Naive thymus-derived CD4-positive, alpha-beta T cell (primary cell): ENCODE measurements at places on chromosomes 16 and 17. TPM values are rescaled to one million over a fixed set of nuclear protein-coding genes. Genes with fewer than 3 reads are reported as not detected.

Gene LDAF1
- 8.9 TPM for total RNA-seq

Gene RGS9
- total RNA-seq, result 3.1 and 3.4 TPM in 2 replicates

Gene CALB2
- total RNA-seq, result not detected

Gene TSNAXIP1
- total RNA-seq, result 0.72 TPM

Gene CHST5
- not detected for total RNA-seq

GRCh38 chr16:69566240-69566980, 644 bp downstream of the NFAT5 start:
- no peak for DNase-seq

GRCh38 chr16:85437166-85438052, 175.7 kb upstream of the GSE1 start:
- no peak for DNase-seq

DNA sequence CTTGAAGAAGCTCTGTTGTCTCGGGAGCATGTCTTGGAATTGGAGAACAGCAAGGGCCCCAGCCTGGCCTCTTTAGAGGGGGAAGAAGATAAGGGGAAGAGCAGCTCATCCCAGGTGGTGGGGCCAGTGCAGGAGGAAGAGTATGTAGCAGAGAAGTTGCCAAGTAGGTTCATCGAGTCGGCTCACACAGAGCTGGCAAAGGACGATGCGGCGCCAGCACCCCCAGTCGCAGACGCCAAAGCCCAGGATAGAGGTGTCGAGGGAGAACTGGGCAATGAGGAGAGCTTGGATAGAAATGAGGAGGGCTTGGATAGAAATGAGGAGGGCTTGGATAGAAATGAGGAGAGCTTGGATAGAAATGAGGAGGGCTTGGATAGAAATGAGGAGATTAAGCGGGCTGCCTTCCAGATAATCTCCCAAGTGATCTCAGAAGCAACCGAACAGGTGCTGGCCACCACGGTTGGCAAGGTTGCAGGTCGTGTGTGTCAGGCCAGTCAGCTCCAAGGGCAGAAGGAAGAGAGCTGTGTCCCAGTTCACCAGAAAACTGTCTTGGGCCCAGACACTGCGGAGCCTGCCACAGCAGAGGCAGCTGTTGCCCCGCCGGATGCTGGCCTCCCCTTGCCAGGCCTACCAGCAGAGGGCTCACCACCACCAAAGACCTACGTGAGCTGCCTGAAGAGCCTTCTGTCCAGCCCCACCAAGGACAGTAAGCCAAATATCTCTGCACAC, 21.2 kb downstream of the AKAP1 start:
- no peak for DNase-seq

DNA sequence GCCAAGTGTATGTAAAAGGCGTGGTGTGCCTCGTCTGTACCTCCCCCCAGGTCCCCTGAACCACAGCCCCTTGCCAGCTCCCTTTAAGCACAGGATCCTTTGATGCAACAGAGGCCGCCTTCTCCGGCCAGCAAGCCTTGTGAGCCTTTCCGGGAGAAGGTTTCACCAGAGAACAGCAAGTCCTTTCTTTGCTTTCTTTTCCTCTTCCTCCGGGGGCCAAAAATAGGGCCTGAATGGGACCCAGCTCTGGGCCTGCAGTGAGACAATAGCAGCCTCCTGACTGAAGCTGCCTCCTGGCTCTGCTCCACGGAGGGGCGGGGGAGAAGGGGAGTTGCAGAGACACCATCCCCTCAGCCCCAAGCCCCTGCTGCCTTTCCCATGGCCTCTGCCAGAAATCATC, 9.0 kb downstream of the ADGRG1 start:
- DNase-seq, result no peak

DNA sequence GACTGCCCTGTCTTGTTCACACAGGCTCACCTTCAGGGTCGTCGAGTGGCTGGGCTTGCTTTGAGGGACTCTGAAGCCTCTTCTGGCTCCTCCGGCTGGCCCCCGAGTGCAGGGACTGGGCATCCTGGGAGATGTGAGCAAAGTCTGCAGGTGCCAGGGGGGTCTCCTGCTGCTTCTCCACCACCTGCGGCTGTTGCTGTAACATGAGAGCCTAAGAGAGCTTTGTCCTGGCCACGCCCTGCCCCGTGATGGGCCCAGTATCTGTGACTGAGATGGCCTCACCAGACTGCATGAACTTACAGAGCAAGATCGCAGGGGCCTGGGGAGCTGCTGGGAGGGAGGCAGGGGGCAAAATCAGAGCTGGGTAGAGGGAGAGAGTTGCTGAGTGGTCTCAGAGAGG, 12.5 kb downstream of the ERN2 start:
- no peak for DNase-seq

- peak; percentile 28 for DNase-seq
These were observed 12.0 kb downstream of the FAM83G start for GRCh38 chr17:18992454-18993130.

- no peak for DNase-seq
These were observed 975.7 kb upstream of the RBFOX1 start for GRCh38 chr16:6356911-6357310.

- no peak for DNase-seq
These were observed 29.3 kb downstream of the FOXK2 start for GRCh38 chr17:82548681-82549303.

- DNase-seq, result no peak
These were observed 6.8 kb downstream of the UBALD2 start for GRCh38 chr17:76271669-76272540.

GRCh38 chr17:55233840-55234239, 30.9 kb upstream of the HLF start:
- DNase-seq, result no peak

DNA sequence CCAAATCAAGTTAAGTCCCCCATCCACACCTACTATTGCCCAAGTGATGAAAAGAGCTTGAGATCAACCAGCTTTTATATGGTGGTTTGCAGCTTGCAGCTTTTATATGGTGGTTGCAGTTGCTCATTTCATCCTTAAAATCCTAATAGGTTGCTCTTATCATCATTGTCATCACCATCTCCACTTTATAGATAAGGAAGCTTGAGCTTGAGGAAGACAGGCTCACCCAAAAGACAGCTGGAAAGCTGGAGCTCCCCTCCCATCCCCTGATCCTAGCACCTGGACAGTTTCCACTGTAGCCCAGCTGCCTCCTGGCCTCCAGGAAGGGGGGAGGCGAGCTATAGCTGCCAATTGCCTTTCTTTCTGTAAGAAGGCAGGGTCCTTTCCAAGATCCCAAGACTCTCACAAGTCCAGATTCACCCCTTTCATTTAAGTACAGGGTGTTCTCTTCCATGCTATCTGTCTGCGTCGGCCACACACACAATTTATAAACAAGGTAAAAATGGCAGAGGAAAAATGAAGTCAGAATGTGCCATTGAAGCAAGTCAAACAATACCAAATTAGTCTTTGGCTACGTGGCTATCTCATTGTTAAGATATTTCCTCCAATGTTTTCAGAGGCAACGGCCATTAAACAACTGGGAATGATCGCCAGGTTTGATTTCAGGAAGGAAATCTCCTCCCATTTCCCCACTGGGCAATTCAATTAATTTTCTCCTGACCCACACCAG, 63.3 kb downstream of the PECAM1 start:
- DNase-seq, result no peak

DNA sequence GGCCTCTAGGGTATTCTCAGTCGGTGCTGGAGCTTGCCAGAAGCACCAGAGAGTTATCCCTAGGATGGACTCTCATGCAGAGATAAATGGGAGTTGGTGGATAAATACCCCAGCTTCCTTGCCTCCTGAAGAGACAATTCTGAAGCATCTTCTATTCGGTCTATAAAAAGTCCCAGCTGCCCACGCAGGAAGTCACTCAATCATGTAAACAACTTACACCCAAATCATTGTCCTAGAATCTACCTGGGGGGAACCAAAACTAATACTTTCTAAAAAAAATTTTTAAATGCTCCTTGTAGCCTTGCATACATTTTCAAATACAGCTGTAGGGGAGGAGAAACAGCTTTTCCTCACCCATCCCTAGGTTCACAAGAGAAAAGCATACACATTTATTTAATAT, 66.6 kb upstream of the ELAC2 start:
- DNase-seq, result no peak

- no peak for DNase-seq
These were observed 447.9 kb downstream of the CA10 start for GRCh38 chr17:51710634-51710979.
